ENCODE measurements at places on chromosomes 7 and 10.

GRCh38 chr7:151693140-151693539 lies 173.4 kb upstream of the RHEB start:
- no peak for DNase-seq

- no peak for DNase-seq
Observed at GRCh38 chr10:132376394-132376851, 20.6 kb upstream of the PWWP2B start.

GRCh38 chr7:150716368-150716767 lies at the start of gene GIMAP1:
Gene GIMAP1, plus strand, starts transcription at chr7:150716613. Its CDS starts 2,435 bp downstream, at chr7:150719048.
- no peak for DNase-seq

- no peak for DNase-seq
Observed at GRCh38 chr10:11901833-11902475, 78.8 kb downstream of the PROSER2 start.

DNA sequence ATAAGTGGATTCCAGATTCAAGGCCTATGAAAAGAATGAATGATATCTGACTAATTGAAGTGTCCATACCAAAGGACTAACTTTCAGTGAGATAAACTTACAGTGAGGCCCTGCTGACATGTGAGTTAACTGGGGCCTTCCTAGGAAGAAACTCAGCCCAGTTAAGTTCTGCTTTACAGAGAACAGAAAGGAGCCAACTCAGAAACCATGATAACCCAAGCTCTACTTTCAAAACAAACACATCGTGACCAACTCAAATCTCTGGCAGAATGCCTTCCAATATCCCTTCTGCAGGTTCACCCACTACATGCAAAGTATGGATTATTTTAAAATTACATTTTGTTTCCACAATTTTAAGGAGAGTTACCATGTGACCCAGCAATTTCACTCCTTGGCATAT lies 75.8 kb upstream of the MRLN start:
- DNase-seq: peak; percentile 12

DNA sequence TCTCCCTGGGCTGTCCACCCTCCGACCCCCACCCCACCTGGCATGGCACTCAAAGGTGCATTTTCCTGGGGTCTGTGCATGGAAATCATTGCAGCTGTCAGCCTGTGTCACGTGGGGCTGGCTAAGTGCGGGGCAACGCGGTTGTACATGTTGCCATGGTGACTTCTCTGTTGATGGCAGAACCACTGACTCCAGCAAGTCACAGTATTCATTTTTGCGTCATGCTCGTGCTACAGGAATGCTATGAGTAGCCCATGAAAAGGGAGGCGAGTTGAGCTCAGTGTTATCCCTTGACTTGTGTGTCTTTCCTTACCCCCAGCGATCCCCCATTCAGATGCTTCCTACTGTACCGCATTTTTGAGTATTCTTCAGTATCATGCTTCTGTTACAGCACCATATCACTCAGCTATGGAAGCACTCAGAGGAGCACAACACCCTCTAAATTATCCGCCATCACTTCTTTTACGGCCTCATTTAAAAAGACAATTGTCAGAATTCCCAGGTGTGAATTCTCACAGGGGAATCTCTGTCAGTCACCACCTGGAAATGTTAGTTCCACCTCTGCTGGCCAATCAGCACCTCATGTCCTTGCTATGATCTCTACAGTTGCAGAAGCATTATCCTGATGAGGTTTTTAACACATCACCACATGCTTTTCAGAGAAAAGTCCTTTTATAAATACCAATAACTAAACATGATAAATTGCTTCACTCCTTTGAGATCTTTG lies 194.4 kb upstream of the C7orf33 start:
- DNase-seq: no peak

DNA sequence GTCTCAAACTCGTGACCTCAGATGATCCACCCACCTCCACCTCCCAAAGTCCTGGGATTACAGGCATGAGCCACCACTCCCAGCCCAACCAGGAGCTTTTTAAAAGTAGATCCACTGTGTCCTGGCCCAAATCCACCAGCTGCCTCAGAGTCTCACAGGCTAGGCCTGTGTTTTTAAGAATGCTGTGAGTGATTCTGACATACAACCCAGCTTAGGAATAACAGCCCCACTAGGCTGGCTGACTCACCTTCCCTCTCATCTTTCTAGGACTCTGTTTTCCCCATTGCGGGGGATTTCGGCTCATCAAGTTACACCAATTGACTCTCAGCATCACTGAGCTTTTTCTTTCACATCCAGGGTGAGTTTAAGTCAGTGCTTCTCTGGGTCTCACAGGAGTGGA lies 207.6 kb downstream of the SKIDA1 start:
- DNase-seq: no peak

- peak; percentile 80 for DNase-seq
Observed at GRCh38 chr10:24952707-24953645, 570 bp upstream of the PRTFDC1 start.

GRCh38 chr7:50725774-50726173 lies 56.9 kb downstream of the GRB10 start:
- no peak for DNase-seq

GRCh38 chr7:14760730-14761478 lies 141.6 kb downstream of the DGKB start:
- no peak for DNase-seq

- DNase-seq: no peak
Observed at GRCh38 chr10:123150271-123150985, 2.5 kb downstream of the HMX2 start.

- DNase-seq: no peak
Observed at GRCh38 chr7:20508109-20508508, 107.4 kb upstream of the ABCB5 start.

- no peak for DNase-seq
Observed at GRCh38 chr10:395665-396064, 260.4 kb downstream of the ZMYND11 start.

DNA sequence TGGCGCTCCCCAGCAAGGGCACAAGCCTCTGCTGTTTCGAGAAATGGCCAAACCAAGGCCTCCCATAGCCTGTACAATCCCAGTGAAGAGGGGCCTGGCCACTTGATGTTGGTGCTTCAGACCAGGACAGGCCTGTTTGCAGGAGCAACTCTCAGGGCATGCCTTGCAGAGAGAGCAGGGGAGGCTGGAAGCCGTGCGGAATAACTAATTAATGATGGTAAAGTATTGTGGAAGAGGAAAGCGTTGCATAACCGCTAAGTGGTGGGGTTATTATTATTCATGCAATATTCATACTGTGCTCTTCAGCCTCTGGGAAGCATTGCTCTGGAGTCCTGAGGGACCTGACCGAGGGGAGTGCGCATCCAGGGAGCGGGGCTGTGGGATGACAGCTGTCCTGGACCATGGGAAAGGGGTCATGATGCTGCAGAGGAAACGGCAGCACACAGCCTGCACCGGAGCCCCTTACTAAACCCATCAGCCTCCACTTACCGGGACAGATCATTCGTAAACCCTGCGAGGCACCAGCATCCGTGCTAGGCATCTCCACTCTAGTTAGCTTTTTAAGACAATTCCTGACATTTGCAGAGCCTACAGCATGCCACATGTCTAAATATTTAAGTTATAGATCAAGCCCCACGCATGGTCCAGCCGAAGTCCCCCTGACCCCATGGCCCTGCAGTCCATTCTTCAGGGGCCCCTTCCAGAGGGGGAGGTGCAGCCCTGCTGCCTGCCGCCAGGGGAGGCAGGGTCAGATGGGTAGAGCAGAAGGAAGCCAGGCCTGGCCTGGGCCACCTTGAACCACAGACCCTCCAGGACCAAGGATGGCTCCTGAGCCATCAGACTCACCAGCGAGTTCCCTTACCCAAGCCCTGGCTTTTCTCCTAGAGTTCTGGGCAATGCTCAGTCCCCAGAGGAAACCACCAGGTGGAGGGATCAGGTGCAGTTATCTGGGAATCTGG lies 11.6 kb downstream of the TMEM273 start:
- no peak for DNase-seq

DNA sequence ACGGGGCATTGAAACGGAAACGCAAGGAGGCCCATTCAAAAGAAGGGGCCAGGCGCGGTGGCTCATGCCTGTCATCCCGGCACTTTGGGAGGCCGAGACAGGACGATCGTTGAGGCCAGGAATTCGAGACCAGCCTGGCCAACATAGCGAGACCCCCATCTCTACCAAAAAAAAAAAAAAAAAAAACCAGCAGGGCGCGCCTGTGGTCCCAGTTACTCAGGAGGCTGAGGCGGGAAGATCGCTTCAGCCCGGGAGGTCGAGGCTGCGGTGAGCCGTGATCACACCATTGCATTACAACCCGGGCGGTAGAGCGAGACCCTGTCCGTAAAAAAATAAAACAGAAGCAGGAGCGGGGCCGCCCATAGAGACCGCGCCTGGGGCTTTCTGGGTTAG lies 396 bp downstream of the PSMG3 start:
- DNase-seq: no peak

GRCh38 chr10:18478354-18478753 lies 173.0 kb downstream of the NSUN6 start:
- DNase-seq: no peak

GRCh38 chr10:63554657-63555056 lies 33.5 kb downstream of the REEP3 start:
- DNase-seq: no peak

Data from muscle of arm (tissue), 14 donors.